ENCODE measurements at places on chromosomes 11 and 22. TPM values are rescaled to one million over a fixed set of nuclear protein-coding genes. Genes with fewer than 3 reads are reported as not detected.

Gene MYEOV
- total RNA-seq = 0.62 TPM

Gene IL17RA
- 2.8 TPM for total RNA-seq

Gene SHISAL1
- total RNA-seq = 13.1 TPM

- no peak overlapping the region for H3K27ac ChIP-seq
- no peaks in the 10 kb centered on the region for H3K36me3 ChIP-seq
- DNase-seq = no peak
- no peaks in the 10 kb centered on the region for H3K4me1 ChIP-seq
Observed at GRCh38 chr11:119525180-119525866, 102.4 kb upstream of the THY1 start.

- H3K4me3 ChIP-seq = peak within 1 kb of the TSS; percentile 87
- peaks cover 8% of the 10 kb centered on the region for H3K36me3 ChIP-seq
- peaks cover 39% of the 10 kb centered on the region for H3K4me1 ChIP-seq
Observed at GRCh38 chr22:21952586-21953571, at the start of gene PPM1F. PPM1F (minus strand) TSS chr22:21952848; CDS start chr22:21946048, 6,800 bp downstream.

- no peak overlapping the region for H3K4me3 ChIP-seq
- peak; percentile 81 for DNase-seq
- no peak overlapping the region for H3K27ac ChIP-seq
- peaks cover 15% of the 10 kb centered on the region for H3K4me1 ChIP-seq
- H3K27me3 ChIP-seq = no peaks in the 10 kb centered on the region
Observed at GRCh38 chr11:44556735-44557409, 8.6 kb upstream of the CD82 start.

GRCh38 chr11:77819921-77820564, 479 bp downstream of the RSF1 start:
- H3K27me3 ChIP-seq = no peaks in the 10 kb centered on the region
- peak; percentile 73 for DNase-seq
- peak overlapping the region; percentile 97 for H3K27ac ChIP-seq
- peaks cover 11% of the 10 kb centered on the region for H3K4me1 ChIP-seq
- peak overlapping the region; percentile 99 for H3K4me3 ChIP-seq

Measured in muscle of leg (tissue), 16 donors.